ENCODE measurements at places on chromosomes 12 and 14.

- no peak for DNase-seq
These were observed 127.9 kb downstream of the EFCAB11 start for GRCh38 chr14:89826596-89826995.

GRCh38 chr12:103182299-103182698 is 224.8 kb downstream of the ASCL1 start:
- DNase-seq, result no peak

- peak; percentile 66 for DNase-seq
These were observed 69.9 kb upstream of the CNTN1 start for GRCh38 chr12:40622246-40622838.

DNA sequence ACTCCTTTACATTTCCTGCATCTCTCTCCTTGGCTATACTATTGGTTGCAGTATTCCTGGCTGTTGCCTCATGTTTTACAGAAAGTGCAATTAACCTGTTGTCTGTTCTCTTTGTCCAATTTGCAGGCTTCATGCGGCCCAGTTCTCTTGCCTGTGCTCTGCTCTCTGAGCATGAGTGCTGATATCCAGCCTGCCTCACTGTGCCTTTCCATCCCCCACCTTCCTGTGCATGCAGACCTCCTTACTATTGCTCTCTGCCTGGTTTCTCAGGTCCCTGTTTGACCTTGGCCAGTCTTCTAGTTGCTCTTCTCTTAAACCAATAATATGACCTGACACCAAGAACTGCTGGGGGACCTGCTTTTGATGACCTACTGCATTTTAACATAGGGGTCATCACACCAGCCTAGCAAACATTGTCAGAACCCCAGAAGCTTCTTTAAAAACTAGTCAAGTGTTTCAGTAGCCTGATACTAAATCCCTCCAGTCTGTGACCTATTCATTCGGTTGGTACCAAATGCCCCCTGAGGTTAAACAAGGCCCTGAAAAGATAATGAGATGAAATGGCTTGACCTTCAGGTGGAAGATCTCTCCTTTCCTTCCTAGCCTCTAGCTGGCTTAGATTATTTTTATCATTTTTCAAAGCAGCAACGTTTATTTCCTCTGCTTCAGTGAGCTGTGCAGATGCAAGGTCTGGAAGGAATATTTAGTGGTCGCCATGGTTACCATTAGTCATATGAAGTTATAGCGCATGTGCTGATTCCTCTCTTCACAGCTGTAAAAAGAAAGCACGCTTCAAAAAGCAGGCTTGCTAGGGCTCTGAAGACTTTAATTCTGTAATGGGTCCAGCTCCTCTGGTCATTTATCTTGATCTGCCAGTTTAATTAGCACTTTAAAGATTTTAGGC is 216.5 kb downstream of the PHLDA1 start:
- DNase-seq, result no peak

GRCh38 chr14:23536494-23536893 is 15.1 kb downstream of the ZFHX2 start:
- DNase-seq, result no peak

DNA sequence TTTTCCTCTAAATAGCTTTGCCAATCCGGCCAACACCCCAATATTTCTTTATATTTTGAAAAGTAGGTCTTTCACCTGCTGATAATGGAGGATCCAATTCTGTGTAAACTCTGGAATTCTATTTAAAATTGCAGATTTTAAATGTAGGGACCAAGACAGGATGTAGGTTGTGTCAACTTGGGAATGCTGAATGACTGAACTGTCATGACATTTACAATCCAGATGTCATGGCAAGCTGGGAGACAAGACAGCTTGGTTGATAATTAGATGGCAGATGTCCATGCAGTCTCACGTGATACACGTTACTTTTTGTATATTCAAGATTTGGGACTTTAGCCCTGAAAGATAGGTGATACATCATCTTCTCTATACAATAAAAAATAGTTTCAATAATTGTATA is 477.2 kb downstream of the DIO2 start:
- no peak for DNase-seq

DNA sequence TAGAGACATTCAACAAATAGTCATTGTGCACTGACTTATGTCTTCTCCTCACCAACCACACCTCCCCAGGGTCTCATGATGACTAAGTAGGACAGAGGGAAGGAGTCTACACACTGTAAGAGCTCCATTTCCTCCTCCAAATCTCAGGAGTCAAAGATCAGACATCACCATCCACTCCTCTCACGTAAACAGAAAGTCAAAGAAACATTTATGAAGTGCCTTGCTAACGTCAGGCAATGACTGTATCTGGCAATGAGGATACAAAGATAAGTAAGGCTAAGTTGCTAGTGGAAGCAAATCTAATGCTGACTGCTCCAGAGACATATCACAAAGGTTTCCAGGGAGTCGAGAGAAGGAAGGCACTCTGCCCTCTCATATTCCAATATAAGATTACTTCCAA is 88.9 kb downstream of the SLC2A13 start:
- no peak for DNase-seq

Measured in SK-N-MC (cell line).